Tibial nerve (tissue), 4 donors: ENCODE measurements at places on chromosomes 7 and 10.

DNA sequence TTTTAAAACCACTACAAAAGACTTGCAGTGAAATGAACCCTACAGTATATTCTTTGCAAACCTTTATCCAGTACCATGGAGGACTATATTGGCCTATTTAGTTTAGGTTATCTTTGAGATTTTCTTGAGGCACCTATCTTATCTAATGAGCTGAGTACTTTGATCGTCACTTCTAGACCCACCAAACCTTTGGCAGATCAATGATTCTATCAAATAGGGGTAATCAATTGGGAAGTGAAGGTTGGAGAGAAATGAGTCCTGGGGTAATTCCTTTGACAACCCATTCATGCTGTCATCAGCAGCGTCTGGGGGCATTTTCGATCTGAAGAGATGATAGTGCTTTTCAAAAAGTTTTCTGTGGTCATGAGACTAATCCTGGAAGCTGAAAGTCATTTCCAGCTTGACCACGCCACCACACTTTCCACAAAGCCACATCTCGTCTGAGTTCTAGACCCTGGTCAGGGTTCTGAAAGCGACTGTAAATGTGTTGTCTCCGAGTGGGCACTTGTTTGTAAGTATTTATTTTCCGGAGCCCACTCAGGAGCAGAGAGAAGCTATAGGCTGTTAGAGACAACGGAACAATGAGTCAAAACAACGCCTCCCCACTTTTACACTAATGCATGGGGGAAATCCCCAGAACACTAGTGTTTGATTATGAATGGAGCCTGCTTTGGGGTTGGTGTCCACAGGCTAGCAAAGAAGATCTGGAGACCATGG is 4.8 kb downstream of the EGR2 start:
- DNase-seq = no peak

- no peak for DNase-seq
These were observed 26.1 kb downstream of the INPP5A start for GRCh38 chr10:132563485-132564248.

GRCh38 chr10:3775696-3776551 is 9.1 kb downstream of the KLF6 start:
- no peak for DNase-seq

DNA sequence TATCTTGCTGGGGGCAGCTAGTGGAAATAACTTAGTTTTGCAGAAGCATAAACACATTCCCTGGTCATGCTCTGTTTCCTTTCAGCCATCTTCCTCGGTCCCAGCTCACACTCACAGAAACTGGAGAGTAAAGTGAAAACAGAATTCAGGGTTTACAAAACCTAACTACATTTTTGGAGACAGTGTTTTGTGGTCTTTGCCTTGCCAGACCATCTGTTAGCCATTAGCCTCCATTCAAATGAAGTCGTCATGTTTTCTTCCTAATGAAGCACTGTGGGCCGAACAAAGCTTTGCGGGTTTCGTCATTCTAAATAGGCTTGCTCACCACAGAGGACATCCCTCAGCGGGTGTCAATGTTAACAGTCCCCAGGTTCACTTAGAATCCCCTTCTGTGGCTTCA is 214.6 kb upstream of the TMEM72 start:
- DNase-seq = peak; percentile 49

DNA sequence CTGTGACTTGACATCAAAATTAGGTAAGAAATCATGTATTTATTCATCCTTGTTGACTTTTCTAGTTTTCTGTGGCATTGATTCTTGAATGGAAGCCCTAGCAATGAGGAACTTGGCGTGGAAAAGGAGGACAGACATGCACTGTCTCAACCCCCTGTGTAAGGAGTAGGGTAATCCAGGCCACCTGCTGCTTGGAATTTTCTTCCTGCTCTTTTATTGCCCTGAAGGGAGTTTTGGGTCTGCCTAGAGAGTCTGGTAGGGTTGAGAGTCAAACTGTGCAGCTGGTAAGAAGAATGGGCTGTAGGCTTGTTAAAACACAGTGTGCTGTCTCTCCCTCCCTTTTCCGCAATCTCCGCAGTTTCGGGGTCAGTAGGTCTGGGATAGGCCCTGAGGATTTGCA is 19.7 kb downstream of the ZNF32 start:
- DNase-seq = no peak

GRCh38 chr10:88901984-88902789 is 22.1 kb downstream of the STAMBPL1 start:
- no peak for DNase-seq

- DNase-seq = no peak
These were observed 156.5 kb upstream of the CHST15 start for GRCh38 chr10:124249812-124250432.

DNA sequence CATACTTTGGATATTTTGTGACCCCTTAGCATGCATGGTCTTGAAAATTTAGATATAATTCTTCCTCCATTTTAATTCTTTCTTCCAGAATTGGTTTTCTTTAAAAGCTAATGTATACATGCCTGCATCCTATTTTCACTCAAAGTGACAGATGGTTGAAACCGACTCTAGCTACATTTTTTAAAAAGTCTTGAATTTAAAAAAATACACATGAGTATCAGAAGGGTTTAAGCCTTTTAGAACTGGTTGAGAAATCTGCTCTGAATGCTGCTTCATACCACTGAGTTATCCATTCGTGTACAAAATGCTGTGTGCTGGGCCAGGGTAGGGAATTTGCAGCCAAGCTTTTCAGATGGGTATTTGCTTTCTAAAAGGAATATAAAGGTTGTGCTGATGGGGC is 16.5 kb downstream of the DYNC1I1 start:
- DNase-seq = no peak

GRCh38 chr10:90229486-90229885 is 528.1 kb downstream of the KIF20B start:
- DNase-seq = no peak

GRCh38 chr10:49596493-49596809 is 13.7 kb upstream of the SLC18A3 start:
- DNase-seq = no peak

DNA sequence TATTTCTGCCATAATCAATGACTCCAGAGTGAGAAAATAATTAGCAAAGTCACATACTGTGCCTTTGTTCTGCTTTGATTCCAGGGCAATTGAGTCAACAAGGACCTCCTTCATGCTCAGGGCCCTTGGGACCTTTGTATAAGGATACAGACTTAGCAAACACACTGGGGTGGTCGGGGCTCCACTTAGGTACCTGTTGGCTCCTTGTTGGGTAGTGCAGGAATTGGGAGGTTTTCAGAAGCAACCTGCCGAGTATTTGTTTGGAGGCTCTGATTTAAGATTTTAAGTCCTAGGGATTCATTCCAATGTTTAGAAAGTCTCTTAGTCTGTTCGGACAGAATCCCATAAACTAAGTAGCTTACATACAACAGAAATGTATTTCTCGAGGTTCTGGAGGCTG is 3.0 kb downstream of the ADCK2 start:
- DNase-seq = no peak

- no peak for DNase-seq
These were observed 30.6 kb upstream of the INSYN2A start for GRCh38 chr10:127227027-127227426.

GRCh38 chr7:52592698-52593097 is 442.7 kb upstream of the POM121L12 start:
- no peak for DNase-seq

DNA sequence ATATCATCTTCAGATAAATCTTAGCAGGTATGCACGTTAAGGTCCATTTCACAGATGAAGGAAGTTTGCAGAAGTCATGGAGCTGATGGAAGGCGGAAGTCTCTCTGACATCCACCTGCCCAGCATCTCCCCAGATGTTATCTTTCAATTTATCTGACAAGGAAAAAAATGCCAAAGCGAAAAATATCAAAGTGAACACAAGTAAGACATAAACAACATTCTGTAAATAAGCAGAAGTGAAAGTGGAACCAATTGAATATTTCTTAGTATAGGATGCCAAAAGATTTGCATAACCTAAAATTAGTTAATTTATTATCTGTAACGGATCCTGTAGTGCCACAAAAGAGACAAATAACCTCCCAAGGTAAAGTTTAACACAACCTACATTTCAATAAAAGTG is 73.6 kb upstream of the NEBL start:
- no peak for DNase-seq

- DNase-seq = no peak
These were observed 129.2 kb downstream of the ADCY1 start for GRCh38 chr7:45703373-45703821.

DNA sequence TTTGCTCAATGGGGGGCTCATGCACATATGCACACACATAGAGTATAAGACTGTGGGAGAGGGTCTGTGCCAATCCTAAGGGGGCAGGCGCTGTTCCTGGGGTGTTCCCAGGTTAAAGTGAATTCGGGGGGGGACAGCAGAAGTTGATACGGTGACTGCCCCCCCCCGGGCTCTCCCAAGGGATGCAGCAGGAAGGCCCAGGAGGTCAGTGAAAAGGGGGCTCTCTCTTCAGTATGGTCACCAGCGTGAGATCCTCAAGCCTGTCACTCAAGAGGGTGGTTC is 32.4 kb downstream of the SPDYE6 start:
- DNase-seq = no peak

GRCh38 chr10:125104559-125104958 is 55.8 kb downstream of the CTBP2 start:
- DNase-seq = no peak

DNA sequence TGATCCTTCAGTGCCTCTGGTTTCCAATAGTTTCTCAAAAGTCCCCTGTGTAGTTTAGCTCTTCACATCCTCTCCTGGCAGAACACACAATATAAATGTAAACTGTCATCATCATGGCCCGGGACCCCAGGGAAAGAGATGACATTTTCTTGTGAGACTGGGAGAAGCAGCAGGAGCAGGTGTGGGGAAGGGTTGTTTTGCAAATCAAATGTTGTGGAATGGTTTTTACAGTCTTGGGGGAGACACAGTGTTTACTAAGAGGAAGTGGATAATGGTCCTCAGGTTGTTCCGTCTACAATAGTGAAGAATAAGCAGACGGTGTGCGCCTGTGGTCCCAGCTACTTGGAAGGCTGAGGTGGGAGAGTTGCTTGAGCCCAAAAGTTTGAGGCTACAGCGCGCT is 159.1 kb downstream of the SEC23IP start:
- no peak for DNase-seq

GRCh38 chr10:79202188-79203013 is 133.6 kb downstream of the ZMIZ1 start:
- no peak for DNase-seq

GRCh38 chr10:67086327-67087134 is 160.7 kb downstream of the LRRTM3 start:
- no peak for DNase-seq

GRCh38 chr7:24936121-24936824 is 43.7 kb downstream of the OSBPL3 start:
- no peak for DNase-seq

GRCh38 chr7:51262796-51263531 is 53.6 kb downstream of the COBL start:
- DNase-seq = no peak

DNA sequence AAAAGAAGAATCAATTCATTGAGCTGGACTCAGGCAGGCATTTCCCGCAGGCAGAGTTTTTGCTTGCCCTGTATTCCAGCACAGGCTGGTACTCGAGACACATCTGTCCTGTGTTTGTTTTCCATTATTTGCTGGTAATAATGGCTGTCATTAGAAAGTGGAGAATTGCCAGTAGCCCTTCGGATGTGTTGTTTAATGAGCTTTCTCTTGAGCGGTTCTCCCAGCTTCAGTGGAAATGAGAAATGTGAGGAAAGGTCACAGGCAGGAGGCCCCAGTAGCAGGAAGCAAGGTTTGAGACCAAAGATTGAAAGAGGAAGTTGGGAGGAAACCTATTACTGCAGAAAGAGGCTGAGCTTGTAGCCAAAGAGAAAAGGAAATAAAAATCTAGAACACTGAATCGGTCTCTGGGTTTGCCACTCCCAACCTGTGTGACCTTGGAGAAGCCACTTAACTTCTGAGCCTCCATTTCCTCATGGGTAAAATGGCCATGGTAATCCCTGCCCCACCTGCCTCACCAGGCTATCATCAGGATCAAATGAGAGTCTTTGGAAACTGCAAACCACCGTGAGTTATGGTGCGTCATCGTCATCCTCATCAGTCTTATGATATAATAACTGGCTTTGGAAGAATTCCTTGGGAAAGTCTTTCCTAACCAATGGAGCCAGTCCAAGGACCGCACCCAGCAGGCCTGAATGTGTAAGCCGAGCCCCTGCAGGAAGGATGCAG is 67.7 kb downstream of the TACR2 start:
- peak; percentile 71 for DNase-seq

DNA sequence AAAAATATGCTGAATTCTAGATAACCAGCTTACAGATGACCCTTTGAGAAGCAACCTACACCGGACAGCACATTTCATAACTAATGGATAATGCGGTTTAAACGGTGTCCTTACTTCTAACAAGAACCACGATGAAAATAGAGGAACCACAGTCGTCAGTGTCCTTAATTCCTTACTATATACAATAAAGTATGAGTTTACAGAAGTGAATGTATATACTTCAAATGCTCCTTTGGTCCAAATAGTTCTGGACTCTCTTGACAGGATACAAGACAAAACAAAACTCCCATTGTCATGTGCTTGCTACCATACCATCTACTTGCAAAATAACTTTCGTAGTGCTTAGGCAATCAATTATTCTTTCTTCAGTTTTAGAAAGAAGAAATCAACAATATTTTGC is 2.4 kb downstream of the NAMPT start:
- no peak for DNase-seq

DNA sequence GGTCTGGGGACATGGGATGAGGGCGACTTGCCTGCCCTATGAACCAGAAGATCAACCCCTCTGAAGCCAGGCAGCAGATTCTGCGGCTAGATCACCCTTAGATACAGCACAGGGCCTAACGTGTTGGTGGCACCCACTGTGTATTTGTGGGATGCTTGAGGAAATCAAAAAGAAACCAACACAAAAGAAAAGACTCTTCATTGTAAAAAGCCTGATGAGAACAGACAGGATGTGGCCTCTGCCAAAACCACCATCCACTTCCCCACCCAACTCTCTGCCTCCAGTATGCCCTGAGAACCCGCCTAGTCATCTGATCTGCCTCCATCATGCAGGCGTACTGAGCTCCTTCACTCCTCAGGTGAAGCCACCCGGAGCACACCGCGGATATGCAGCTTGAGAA is 97.2 kb upstream of the INSYN2A start:
- DNase-seq = no peak

DNA sequence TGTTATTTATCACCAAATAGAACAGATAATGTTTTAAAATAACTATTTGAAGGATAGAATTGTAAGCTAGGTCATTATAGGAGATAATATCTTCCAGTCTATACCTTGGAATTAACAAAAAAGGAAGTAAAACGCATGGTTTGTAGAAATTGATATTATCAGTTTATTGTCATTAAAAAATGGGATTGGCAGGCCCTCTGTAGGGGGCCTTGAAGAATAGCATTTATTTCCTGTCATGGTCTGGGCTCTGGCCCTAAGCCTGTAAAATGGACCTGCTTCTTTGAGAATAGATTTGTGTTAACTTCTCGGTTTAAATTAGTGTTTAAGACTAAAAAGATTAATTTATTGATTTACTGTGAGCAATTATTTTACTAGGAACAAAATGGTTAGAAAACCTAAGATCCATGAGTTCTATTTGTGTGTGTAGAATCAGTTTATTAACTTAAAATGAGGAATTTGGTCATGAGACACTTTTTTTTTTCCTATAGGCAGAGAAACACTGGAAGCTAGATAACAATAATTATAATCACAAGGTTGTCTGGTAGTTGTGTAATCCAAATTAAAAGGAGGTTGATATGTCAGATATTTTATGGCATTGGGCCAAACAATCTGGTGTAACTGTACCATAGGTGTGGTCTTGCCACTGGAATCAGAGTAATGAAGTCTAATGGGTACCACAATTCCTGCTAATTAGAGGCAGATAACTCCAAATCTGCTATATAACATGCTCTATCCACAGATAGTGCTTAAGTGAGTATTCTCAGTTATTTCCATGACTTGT is 197.4 kb upstream of the FOXP2 start:
- no peak for DNase-seq

GRCh38 chr10:25453619-25454018 is 278.8 kb downstream of the GPR158 start:
- no peak for DNase-seq
